ENCODE measurements at places on chromosomes 6 and 20. TPM values are rescaled to one million over a fixed set of nuclear protein-coding genes. Genes with fewer than 3 reads are reported as not detected.
A peak's percentile ranks its signal among the peaks of the same experiment; 100 is the strongest.

Gene ECT2L
- total RNA-seq: not detected

Gene PRPH2
- not detected for total RNA-seq

Gene CEP250
- 42.2 TPM for total RNA-seq

DNA sequence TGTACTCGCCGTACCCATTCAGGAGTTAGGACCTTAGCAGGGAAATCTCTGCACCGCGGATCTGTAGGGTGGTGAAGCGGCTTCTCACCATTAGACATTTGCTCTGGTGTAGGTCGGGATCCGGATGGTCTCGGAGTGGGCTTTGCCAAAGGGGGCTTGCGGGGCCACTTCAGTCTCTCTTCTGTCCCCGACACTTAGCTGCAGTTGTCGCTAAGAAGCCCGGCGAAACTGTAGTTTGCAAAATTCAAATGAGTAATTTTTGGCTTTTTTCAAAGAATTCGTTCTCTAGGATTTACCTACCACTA lies 433 bp downstream of the QRSL1 start:
- DNase-seq: no peak
- no peaks in the 10 kb centered on the region for H3K36me3 ChIP-seq
- H3K27ac ChIP-seq: peak overlapping the region; percentile 82
- no peaks in the 10 kb centered on the region for H3K27me3 ChIP-seq
- peaks cover 22% of the 10 kb centered on the region for H3K4me1 ChIP-seq

DNA sequence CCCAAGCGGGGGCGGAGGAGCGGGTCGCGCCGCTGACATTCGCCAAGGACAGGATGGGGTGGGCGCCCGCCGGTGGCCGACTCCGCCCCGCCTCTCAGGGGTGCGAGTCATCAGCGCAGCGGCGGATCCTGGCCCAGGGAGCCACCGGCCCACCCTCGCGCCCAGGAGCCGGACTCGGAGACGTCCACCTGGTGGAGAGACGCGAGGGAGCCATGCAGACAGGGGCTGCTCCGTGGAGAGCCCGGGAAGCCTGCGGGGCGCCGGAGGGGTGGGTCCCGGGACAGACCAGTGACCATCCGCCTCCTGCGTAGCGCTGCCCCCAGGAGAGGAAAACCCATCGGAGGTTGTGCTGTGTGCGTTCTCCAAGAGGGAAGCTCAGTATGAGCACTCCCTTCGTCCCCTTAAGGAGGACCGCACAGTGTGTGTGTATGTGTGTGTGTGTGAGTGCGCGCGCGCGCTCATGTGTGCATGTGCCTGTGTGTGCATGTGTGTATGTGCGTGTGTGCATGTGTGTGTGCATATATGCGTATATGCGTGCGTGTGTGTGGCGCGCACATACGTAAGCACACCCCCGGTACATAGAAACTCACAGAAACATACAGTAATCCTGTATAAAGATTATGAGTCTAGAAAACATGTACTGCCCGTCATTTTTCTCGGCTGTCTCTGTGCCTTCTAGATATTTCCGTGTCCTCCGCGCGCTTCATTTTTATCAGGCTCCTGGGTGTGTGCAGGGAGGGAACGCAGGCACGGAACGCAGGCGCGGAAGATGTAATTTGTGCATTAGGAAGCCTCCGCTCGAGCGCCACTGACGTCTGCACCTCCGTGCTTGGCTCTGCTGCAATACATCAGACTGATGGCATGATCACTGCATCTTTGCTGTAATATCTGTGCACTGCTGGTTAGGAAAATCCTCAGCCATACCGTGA lies 158.9 kb downstream of the TBXT start:
- no peaks in the 10 kb centered on the region for H3K36me3 ChIP-seq
- H3K4me3 ChIP-seq: no peak overlapping the region
- DNase-seq: no peak

GRCh38 chr20:8711501-8711900 lies 357.4 kb upstream of the PLCB4 start:
- no peak for DNase-seq
- H3K27ac ChIP-seq: no peak overlapping the region
- no peaks in the 10 kb centered on the region for H3K36me3 ChIP-seq
- H3K4me3 ChIP-seq: no peak overlapping the region
- H3K4me1 ChIP-seq: no peaks in the 10 kb centered on the region
- H3K27me3 ChIP-seq: no peaks in the 10 kb centered on the region

DNA sequence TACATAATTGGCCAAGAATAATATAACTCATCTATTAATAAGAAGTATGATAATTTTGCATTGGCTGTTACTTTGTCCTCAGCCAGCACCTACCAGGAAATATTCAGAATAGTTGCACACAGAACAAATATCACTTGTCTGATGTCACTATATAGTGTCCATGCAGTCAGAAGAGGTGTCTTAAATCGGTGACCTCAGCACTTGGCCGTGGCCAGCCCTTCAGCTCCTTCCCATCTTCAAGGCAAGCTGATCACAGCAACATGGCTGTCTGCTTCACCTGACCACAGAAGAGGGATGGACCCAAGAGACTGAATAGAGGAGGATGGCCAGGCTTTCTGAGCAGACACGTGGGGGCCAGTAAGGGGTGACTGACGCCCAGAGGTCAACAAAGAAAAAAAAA lies 22.2 kb downstream of the PDE10A start:
- no peak for DNase-seq
- no peaks in the 10 kb centered on the region for H3K27me3 ChIP-seq
- H3K4me1 ChIP-seq: no peaks in the 10 kb centered on the region
- no peaks in the 10 kb centered on the region for H3K36me3 ChIP-seq
- no peak overlapping the region for H3K27ac ChIP-seq
